Colonic mucosa (tissue), 4 donors: ENCODE measurements at places on chromosomes 5 and 9. TPM values are rescaled to one million over a fixed set of nuclear protein-coding genes. Genes with fewer than 3 reads are reported as not detected.
A peak's percentile ranks its signal among the peaks of the same experiment; 100 is the strongest.

DNA sequence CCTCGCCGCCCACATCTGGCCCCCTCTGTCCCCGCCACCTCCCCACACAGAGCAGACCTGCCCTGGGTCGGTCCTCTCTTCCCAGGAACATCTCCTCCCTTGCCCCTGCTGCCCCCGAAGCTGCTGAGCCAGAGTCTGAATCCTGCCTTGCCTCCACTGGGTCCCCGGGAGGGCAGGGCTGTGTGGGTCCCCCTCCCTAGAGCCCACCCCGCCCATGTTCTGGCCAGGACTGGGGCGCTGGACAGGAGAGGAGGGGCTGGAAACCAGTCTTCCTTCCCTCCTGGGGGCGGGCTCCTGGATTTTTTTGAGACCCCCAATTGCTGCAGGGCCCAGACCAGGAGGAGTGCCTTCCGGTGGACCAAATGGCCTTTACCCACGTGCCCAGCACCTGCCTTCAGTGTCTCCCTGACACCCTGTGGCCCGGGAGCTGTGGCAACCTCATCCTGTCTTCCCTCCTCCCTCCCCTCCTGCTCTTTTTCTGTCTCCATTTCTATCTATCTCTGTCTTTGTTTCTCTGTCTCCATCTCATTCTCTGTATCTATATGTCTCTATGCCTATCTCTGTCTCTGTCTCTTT, 12.1 kb downstream of the MRPL36 start:
- no peak for DNase-seq
- no peak overlapping the region for H3K27ac ChIP-seq
- H3K4me3 ChIP-seq = no peak overlapping the region

DNA sequence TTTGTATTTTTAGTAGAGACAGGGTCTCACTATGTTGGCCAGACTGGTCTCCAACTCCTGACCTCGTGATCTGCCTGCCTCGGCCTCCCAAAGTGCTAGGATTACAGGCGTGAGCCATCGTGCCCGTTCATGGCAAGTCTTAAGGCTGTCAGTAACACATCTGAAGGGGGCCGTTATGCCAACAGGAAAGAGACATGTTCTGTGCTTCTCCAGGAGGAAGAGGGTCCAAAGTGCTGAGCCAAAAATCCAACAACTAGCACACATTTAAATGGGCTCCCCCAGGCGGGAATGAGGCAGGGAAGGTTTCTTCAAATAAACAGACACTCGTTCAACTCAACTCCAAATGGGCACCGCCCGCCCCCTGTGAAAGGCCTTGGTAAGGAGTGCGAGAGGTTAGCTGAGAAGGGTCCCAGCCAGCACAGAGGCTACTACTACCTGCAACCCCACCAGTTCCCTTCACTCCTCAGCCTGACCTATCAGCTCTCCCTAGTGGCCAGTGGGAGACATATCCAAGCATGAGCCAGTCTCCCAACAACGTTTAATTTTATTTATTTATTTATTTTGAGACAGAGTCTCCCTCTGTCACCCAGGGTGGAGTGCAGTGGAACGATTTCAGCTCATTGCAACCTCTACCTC, 84.1 kb upstream of the DMRT1 start:
- no peak overlapping the region for H3K27ac ChIP-seq
- DNase-seq = peak; percentile 41
- no peaks in the 10 kb centered on the region for H3K36me3 ChIP-seq
- no peak overlapping the region for H3K4me3 ChIP-seq

DNA sequence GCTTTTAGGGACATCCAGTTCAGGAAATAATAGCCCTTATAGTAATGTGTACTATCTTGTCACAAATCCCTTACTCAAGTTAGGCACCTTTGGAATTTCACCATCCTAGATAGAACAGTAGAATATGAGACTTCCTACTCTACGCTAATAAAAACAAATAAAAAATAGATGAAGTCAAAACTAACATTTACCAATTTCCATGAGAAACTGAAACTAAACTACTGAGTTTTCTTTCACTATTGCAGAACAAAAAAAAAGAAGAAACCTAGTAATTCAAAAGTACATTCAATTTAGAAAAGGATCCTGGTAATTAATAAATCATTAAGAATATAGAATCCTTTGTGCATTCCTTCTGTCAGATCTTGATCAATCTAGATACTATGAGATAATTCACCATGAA, 14.0 kb downstream of the STARD4 start:
- H3K4me1 ChIP-seq = no peaks in the 10 kb centered on the region
- no peaks in the 10 kb centered on the region for H3K27me3 ChIP-seq
- DNase-seq = no peak
- no peak overlapping the region for H3K27ac ChIP-seq
- peaks cover 5% of the 10 kb centered on the region for H3K36me3 ChIP-seq

- H3K4me3 ChIP-seq = peak within 1 kb of the TSS; percentile 74
- H3K27ac ChIP-seq = peak within 1 kb of the TSS; percentile 95
- no peaks in the 10 kb centered on the region for H3K27me3 ChIP-seq
- H3K4me1 ChIP-seq = peaks cover 15% of the 10 kb centered on the region
- peak; percentile 95 for DNase-seq
These were observed at the start of gene PAXX for GRCh38 chr9:136991993-136992818. TSS of gene PAXX (plus strand) at chr9:136992422. CDS start at chr9:136992444, 22 bp downstream.

- no peaks in the 10 kb centered on the region for H3K36me3 ChIP-seq
- no peak overlapping the region for H3K27ac ChIP-seq
- DNase-seq = peak; percentile 48
- H3K4me3 ChIP-seq = no peak overlapping the region
- H3K27me3 ChIP-seq = no peaks in the 10 kb centered on the region
- no peaks in the 10 kb centered on the region for H3K4me1 ChIP-seq
These were observed 5.9 kb downstream of the DMRTA1 start for GRCh38 chr9:22452415-22453010.

APBA1 gene
- 6.3 TPM for total RNA-seq
